ENCODE measurements at places on chromosomes 16 and 17.

GRCh38 chr16:89410794-89411309, 79.5 kb downstream of the ANKRD11 start:
- DNase-seq, result peak; percentile 87

DNA sequence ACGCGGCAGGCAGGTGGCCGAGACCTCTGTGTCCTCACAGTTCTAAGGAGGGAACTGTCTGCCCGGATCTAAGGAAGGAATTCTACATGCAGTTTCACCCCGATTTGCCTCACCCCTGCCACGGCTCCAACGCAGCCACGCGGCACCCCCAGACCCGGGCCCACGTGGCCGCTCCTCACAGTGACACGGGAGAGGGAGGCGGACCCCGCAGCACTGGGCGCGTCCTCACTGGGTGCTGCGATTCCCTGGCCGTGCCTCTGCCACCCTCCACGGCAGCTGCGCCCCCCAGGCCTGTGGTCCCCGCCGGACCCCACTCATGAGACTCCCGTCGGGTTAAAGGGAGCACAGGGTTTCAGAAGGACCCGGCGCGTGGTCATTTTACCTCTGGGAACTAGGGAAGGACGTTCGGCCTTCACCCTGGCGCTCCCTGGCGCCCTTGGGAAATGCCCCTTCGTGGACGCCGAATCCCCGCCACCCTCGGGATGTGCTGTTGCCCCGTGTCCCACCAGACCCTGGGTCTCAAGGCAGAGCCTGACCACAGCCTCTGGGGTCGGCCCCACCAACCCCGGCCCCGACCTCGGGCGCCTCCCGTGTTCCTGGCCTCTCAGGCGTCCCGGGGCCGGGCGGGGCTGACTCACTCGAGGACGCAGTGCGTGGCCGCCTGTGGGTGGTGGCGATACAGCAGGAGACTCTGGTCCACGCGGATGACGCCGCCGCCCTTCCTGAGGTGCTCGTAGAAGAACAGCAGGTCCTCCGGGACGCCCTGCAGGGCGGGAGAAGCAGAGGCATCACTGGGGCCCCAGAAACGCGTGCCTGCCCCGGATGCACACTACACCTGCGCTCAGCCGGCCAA, 118.8 kb upstream of the METRNL start:
- DNase-seq, result no peak

- DNase-seq, result no peak
These were observed 336.7 kb upstream of the ZFHX3 start for GRCh38 chr16:73384506-73385089.

- no peak for DNase-seq
These were observed 8.0 kb upstream of the MYH2 start for GRCh38 chr17:10557422-10557821.

DNA sequence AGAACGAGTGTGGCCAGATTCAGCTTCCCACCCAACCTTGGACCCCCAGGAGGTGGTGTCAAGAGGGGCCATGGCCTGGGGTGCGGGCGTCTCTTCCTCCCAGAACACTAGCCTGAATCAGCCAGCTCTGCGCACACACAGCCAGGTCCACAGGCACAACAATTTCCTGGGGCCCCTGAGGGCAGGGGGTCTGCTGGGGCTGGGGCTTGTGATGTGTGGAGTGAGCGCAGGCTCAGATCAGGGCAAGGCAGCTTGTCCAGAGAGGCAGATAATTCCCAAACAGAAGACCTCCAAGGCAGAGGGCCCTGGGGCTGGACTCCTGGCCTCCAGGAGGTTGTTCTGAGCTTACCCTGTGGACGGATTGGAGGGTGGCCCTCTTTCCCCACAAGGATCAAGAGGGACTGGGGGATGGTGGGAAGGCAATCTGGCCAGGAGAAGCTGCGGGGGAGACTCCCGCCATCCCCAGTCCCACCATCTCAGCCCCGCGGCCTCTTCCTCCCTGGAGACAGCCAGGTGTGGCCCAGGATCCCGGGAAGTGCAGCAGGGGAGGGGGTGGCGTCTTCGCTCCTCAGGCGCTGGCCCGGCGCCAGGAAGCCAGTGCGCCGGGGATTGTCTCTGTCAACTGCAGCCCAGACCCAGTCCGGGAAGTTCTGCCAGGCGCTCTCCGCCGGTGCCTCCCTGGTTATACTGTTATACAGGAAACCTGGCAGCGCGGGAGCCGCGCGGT, 52.0 kb upstream of the AMZ2 start:
- DNase-seq, result no peak

DNA sequence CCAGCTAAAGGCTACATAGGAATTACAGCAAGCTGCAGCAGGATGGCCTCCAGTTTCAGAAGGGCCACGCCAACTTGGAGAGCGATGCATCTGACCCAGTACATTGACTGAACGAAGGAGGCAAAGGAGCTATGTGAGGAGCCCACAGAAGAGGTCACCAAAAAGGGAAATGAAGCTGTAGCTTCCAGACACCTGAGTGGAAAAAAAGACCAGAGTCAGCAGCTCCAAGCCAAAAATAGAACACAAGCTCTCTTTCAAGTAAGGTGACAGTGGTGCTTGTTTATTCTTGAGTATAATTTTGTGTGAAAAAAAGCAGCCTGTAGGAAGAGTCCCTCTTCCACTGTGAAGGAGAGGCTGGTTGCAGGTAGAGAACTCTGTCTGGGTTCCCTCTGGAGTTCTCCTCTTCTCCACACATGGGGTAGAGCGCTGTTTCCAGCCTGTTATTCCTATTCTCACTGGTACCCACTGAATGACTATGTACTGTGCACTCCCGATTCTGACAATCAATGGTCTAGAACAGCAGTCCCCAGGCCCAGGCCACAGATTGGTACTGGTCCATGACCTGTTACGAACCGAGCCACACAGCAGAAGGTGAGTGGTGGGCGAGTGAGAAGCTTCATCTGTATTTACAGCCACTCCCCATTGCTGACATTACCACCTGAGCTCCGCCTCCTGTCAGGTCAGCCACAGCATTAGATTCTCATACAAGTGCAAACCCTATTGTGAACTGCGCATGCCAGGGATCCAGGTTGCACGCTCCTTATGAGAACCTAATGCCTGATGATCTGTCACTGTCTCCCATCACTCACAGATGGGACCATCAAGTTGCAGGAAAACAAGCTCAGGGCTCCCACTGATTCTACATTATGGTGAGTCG, 15.1 kb downstream of the CCL4 start:
- no peak for DNase-seq

- DNase-seq, result no peak
These were observed 8.3 kb upstream of the ZNF750 start for GRCh38 chr17:82848022-82848592.

- DNase-seq, result no peak
These were observed 56.8 kb upstream of the ZNF423 start for GRCh38 chr16:49912721-49913120.

DNA sequence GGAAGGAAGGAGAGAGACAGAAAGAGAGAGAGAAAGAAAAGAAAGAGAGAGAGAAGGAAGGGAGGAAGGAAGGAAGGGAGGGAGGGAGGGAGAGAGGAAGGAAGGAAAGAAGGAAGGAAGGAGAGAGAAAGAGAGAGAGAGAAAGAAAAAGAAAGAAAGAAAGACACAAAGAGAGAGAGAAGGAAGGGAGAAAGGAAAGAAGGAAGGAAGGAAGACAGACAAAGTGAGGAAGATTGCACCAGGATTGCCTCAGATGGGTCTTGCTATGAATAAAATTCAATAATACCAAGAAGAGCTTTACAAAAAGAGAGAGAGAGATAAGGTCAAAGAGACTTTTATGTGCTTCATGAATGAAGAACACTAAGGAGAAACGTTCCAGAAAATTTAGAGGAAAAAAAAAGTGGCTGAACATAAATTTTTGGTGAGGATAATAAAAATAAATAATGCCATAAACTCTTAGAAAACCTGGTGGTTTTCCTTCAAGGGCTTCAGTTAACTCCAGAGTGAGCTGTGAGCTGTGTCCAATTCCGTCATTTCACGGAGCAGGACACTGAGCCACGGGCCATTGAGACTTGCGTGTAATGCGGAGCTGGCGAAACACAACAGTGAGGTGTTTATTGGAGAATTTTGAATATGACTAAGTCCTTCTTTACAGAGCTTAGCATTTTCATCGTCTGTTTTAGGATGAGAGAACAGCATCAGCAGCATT, 72.7 kb upstream of the TNRC6C start:
- DNase-seq, result no peak

GRCh38 chr17:81931557-81932332, 4.2 kb upstream of the MAFG start:
- DNase-seq, result no peak

- DNase-seq, result peak; percentile 63
These were observed 50.3 kb downstream of the KPNA2 start for GRCh38 chr17:68085771-68086381.

GRCh38 chr16:85519540-85520231, 93.4 kb upstream of the GSE1 start:
- no peak for DNase-seq

DNA sequence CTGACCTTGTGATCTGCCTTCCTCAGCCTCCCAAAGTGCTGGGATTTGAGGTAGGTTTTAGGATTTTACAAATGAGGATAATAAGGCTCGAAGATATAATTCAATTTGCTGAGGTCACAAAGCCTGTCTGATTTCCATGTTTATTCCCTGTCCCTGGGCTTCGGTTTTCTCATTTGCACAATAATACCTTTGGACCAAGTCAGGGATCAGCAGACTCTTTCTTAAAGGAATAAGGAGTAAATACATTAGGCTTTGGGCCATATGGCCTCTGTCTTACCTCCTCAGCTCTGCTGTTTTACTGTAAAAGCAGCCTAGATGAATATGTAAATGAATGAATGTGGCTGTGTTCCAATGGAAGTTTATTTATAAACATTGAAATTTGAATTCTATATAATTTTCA, 442.8 kb downstream of the HS3ST4 start:
- peak; percentile 17 for DNase-seq

DNA sequence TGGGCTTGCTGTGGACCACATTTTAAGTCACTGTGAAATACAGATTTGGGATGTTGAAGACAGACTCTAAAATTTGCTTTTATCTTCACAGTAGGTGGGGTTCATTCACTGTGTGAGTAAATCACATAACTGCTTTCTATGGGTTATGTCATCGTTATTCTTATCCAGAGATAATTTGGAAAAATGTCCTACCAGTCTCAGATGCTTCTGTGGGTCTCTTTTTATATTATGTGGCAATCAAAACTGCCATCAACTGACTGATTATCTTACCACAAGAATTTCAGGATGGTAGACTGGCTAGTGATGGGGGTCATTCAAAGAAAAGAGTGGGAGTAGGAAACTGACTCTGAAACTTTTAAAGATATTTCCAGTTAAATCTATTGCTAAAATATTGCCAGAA, 3.1 kb downstream of the HSBP1 start:
- DNase-seq, result no peak

- peak; percentile 56 for DNase-seq
These were observed 913 bp upstream of the NOG start for GRCh38 chr17:56592487-56593085.

GRCh38 chr16:82181461-82182185, 11.6 kb upstream of the MPHOSPH6 start:
- DNase-seq, result no peak

DNA sequence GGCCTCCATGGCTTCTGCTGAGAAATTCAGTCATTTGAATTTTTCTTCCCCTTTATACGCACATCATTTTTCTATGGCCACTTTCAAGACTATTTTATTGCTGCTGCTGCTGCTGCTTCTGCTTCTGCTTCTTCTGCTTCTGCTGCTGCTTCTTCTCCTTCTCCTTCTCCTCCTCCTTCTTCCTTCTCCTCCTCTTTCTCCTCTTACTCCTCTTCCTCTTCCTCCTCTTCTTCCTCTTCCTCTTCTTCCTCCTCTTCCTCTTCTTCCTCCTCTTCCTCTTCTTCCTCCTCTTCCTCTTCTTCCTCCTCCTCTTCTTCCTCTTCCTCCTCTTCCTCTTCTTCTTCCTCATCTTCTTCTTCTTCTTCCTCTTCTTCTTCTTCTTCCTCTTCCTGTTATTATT, 22.4 kb downstream of the CPD start:
- no peak for DNase-seq

DNA sequence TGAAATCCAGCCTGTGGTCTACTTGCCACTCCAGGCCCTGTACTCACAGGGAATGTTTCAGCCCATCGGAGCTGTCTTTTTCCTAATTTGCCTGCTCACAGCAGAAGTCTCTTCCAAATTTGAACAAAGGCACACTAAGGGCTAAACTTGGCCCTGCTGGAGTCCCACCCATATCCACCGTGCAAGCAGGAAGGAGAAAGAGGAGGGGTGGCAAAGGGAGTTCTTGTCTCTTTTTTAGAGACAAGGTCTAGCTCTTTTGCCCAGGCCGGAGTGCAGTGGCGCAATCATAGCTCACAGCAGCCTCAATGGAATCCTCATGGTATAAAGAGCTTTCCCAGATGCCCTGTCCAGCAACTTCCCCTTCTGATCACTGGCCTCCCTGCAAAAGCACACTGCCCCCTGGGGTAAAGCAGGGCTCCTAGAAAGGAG, 2.7 kb upstream of the PRM1 start:
- peak; percentile 36 for DNase-seq

DNA sequence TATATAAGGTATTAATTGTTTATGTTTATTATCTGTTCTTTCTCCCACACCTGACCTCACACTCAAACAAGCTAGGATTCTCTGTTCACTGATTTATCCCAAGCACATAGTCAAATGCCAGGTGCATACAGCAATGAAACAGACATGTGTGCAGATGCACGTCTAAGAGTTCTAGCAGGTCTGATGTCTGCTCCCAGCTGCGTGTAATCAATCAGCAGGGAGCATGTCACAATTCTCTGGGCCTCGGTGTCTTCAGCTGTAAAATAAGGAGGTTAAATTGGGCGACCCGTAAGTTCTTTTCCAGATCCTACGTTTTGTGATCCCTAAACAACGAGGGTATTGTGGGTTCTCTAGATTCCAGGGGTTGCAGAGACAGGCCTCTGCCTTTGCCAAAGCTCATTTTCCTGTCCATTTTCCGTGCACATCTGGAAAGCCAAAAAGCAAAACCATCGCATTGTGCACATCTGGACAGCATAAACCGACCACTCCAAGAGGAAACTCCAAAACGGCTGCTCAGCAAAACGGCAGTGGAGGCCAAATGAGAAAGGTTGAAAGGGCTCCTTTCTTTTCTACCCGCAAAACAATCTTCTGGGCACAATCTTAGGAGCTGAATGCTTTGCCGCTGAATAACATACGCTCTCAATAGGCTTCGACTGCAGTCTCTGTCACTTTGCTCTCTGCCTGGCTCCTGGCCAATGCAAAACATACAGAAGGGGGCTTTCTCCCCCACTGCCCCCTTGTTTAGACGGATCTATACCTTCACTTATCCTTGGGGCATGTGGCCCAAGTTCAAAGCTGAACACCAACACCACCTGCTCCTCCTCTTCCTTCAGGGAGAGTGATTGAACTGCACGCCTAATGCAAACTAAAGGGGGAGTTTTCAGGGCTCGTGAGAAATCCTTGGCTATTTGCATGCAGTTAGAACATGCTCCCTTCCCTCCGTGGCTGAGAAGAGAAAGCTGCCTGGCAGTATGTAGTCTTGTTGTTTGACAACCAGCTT, 426.3 kb downstream of the SLC39A11 start:
- DNase-seq, result no peak

GRCh38 chr16:27822996-27823395, 240.5 kb downstream of the GSG1L start:
- DNase-seq, result no peak
